ENCODE measurements at places on chromosomes 6 and 20.
A peak's percentile ranks its signal among the peaks of the same experiment; 100 is the strongest.

DNA sequence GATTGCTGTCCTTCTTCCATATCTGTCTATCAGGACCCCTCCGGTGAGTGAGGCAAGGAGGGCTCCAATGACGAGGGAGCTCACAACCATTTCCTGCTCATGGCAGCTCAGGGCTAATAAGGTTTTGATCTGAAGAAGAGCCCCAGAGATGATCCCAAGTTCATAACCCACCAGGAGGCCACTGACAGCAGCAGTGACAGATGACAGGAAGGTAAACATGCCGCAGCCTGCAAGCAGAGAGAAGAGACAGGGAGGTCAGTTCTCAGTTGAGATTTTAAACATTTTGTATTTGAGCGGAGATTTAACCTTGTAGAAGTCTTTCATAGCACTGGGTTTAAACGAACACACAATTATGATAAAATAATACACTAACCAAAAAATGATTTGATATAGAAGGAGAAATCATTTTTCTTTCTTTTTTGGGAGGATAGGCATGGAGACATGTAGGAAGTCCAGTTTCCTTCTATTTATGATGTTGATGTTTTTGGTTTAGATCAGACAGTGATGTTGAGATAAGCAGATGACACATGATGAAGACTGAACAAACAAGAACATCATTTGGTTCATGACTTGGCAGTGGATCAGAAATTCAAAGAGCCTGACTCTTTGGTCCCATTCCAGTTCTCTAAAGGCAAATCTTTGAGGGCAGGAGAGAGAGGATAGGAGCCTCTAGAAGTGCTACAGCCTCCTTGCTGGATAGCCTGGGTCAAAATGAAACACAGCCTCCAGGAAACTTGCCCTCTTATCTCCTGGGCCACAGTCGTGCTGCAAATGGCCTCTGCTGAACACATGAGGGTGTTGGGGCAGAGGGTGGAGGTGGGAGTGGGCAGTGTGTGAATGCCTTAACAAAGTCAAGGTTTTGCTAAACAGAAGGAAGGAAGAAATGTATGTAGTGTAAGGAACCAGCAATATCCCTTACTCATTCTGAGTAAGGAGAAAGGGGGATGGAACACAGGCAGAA, 22.6 kb downstream of the SLC2A12 start:
- no peak for DNase-seq

DNA sequence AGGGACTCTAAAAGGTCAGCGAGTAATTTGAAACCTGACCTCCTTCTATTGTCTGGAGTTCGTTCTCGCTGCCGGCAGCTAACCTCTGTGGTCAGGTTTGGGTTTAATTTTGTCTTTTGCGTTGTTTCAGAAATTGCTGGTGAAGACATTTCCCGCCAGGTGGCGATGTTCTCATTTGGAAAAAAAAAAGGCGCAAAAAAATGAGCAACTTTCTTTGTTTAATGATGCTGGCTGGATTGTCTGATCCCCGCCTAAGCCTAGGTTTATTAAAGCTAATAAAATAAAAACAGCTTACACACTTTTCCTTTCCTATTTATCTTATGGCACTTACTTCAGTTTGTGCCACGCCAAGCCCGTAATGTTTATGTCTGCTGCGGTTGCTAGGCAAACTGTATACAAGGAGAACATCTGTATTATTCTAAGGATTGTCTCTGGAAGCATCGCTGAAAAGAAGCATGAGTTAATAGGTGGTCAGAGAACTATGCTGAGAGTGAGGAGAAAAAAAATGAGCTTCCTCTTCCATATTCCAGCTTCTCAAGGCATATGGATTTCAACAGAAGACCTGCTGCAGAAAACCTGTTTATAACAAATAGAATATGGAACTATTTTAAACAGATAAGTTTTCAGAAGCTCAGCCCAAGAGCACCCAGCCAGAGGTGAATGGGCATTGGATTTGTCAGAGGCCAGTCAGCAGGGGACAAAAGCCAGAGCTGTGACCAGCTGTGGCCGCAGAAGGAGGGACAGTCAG, 205.7 kb downstream of the DOK5 start:
- DNase-seq = peak; percentile 11

DNA sequence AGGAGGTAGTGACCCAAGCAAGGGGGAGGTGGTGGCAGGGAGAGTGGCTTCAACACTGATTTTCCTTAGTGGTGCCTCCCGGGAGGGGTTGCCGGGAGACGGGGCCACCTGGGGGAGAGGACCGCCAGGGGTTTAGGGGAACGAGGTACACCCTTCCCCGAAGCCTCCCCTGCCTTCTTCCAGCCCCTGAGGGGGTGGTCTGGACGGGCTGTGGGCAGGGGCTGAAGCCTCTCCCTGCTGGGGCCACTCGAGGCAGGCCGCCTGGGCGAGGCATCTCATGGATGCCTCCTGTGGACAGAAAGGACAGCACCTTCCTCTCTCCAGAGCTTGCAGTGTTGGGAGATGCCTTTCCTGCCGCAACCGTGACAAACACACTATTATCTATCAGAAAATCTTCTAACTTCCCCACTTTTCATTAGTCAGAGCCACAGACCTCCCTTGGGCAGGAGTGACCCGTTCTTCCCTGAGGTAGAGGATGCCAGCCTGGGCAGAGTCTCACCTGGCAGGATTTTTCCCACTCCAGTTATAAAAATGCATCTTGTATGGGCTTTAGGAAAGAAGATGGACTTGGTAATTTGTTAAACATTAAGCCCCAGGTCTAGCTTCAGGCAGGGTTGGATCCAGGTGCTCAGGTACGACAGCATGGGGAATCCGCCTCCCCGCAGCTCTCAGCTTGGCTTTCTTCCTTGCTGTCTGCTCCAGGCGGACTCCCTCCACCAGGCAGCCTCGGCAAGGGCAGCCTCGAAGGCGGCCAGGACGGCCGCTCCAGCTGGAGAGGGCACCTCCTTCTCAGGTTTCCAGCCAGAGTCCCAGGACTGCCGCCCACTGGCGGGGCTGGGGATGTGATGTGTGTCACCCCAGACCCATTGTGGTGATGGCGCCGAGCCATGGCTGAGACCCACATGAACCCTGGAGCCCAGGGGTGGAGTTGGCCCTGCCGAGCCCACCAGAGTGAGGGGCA, 11.0 kb downstream of the HRH3 start:
- DNase-seq = no peak

- DNase-seq = no peak
Measured at GRCh38 chr6:90175627-90176538, 120.8 kb downstream of the BACH2 start.
